ENCODE measurements at places on chromosomes 2 and 18.

DNA sequence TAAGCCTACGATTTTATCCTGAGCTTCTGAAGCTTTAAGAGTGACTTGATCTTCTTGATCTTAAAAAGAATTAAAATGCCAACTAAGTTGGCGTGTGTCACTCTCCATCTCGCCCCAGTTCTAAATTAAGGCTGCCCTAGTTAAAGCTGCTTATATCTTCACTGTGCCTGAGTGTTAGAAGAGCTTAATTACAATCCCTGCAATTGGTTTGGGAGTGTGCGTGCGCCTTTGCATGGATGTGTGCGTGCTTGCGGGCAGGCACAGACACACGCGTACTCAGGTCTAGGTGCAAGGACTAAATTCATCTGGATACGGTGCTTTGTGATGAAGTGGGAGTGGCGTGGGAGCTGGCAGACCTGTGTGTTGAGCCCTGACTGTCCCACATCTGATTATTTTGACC, 201.5 kb downstream of the FAM210A start:
- DNase-seq = no peak

DNA sequence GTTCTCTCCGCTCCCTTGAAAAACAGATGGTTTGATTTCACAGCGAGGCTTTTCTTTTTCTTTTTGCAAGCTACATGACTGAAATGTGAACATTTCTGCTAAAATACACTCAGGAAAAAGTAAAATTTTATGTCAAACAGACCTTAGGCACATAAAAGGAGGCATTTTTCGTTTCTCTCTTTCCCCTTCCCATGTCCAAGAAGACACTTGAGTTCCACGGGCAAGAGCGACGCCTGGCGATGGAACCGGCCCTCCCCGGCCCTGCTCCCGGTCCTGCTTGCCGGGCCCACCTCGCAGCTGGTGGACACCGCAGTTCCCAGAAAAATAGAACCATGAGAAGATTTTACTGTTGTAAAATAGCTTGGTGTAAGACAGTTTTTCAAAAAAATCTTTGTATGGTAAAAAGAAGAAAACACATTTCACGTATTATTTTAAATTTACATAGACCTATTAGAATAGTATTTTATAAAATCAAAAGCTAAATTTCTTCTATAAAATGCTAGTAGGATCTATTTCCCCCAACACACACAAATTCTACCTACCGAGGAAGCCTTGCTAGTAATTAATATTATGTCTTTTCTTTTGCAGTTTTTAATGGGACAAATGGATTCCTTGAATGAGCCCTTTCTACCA, 2.3 kb upstream of the ALKAL2 start:
- peak; percentile 87 for DNase-seq

- no peak for DNase-seq
These were observed 130.8 kb downstream of the UPP2 start for GRCh38 chr2:158232476-158232875.

- no peak for DNase-seq
These were observed 31.1 kb downstream of the ACTR3 start for GRCh38 chr2:113920996-113921395.

- no peak for DNase-seq
These were observed 31.5 kb downstream of the TMEM37 start for GRCh38 chr2:119463136-119463535.

GRCh38 chr18:62399781-62400308, 74.7 kb downstream of the TNFRSF11A start:
- no peak for DNase-seq

DNA sequence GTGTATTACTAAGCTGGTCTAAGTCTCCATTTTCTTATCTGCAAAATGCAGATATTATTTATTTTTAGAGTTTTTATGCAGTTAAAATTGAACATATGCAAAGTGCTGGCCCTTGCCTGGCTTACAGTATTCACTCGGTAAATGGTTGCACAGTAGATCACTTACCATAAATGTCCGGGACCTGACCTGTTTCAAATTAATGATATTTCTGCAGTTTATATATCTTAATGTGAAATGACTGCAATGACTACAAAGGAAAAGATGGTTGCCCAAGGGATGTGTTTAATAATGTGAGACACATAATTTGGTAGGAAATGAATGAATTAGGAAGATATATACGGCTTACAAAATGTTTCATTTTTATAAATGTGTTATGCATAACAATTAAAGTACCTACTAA, 37.1 kb downstream of the LRRC30 start:
- no peak for DNase-seq

GRCh38 chr2:189486237-189486770, 45.0 kb downstream of the WDR75 start:
- no peak for DNase-seq

DNA sequence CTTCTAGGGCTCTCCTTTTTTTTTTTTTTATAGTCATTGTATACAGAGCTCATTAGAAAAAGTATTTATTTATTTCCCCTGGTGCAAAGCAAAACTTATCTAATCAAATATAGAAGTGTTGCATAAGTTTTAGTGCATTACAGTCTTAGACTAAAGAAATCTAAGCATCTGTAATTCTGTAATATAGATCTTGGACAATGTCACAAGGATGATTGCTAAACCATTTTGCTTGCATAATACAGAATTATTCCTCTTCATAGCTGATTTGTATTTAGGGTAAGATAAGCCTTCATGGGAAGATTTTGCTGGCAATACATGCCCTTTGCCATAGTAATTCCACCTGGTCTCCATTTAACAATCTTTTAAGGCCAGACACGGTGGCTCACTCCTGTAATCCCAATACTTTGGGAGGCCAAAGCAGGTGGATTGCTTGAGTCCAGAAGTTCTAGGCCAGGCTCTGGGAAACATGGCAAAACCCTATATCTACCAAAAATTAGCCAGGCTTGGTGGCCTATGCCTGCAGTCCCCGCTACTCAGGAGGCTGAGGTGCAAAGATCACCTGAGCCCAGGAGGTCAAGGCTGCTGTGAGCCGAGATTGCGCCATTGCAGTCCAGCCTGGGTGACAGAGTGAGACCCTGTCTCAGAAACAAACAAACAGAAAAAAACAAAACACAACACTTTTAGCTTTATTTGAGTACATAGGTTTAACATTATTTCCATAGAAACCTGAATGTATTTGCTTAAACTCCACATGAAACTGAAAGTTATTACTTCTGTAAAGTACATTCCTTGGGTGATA, 2.2 kb upstream of the ACADL start:
- DNase-seq = no peak

- DNase-seq = no peak
These were observed 50.2 kb upstream of the CTAGE1 start for GRCh38 chr18:22467760-22468553.
